Choroid plexus epithelial cell (primary cell): ENCODE measurements at places on chromosomes 5 and 9.

GRCh38 chr9:88750832-88751360 lies 215.9 kb downstream of the NXNL2 start:
- no peak for DNase-seq

GRCh38 chr9:126489581-126490213 lies 124.0 kb upstream of the LMX1B start:
- no peak for DNase-seq

- DNase-seq, result peak; percentile 5
Measured at GRCh38 chr5:174690271-174690670, 34.1 kb upstream of the MSX2 start.

DNA sequence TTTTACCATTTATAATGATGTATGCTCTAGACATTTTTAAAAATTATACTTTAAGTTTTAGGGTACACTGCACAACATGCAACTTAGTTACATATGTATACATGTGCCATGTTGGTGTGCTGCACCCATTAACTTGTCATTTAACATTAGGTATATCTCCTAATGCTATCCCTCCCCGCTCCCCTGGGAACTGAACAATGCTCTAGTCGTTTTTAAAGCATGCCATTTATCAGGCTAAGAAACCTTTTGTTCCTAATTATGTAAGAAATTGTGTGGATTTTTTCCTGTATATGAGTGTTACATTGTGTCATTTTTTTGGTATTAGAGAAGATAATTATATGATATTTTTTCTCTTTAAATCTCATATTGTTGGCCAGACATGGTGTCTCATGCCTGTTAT lies 72.8 kb upstream of the SGCD start:
- no peak for DNase-seq

DNA sequence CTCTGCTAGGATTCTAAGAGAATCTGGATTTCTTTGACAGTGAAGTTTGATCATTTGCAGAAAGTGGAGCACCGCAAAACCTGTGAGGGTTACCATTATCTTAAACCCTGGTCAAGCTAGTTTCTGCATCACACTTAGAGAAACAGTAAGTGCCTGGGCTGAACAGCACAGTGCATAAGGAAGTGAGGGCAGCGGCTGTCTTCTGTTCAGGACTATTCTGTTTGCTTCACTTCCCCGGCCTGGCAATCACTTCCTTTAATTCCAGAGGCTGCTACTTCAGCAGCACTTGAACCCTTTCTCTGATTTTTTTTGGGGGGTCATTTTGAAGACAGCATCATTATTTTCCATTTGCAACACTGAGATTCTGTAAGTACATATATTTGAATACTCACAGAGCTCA lies 32.0 kb downstream of the SEMA6A start:
- DNase-seq, result no peak

DNA sequence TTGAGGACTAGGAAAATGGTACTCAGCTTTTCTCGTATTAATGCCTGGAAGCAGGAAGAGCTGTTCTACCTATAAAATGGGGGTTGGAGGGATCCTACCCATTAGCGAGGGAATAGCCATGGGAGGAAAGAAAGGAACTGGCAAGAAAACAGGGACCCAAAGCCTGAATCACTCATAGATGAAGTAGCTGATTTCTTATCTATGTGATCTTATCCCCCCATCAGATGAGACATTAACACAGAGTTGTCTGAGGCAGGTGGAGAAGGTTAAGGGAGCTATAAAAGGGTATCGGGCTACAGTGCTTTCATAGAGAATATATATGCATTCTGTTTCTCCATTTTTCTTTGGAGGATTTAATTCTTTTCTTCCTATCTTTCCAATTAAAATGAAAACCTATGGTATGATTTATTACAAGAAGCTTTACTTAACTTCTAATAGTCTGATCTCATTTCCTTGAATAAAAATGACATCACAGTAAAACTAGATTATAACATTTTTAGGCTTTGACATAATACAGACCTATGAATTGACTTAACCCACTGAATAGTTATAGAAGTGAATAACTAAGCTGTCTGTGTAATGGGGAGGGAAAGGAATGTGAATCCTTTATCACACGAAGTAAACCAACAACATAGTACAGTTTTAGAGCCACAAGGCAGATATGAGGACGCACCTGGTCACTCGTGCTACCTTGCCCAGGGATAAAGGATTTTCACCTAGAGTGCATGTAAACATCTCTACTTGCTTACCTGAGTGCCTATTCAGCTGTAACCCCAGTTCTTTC lies 39.0 kb downstream of the IQGAP2 start:
- no peak for DNase-seq

- DNase-seq, result no peak
Measured at GRCh38 chr5:80931411-80931810, 28.8 kb upstream of the RASGRF2 start.

GRCh38 chr5:61609840-61610677 lies 278.0 kb downstream of the ZSWIM6 start:
- DNase-seq, result no peak

DNA sequence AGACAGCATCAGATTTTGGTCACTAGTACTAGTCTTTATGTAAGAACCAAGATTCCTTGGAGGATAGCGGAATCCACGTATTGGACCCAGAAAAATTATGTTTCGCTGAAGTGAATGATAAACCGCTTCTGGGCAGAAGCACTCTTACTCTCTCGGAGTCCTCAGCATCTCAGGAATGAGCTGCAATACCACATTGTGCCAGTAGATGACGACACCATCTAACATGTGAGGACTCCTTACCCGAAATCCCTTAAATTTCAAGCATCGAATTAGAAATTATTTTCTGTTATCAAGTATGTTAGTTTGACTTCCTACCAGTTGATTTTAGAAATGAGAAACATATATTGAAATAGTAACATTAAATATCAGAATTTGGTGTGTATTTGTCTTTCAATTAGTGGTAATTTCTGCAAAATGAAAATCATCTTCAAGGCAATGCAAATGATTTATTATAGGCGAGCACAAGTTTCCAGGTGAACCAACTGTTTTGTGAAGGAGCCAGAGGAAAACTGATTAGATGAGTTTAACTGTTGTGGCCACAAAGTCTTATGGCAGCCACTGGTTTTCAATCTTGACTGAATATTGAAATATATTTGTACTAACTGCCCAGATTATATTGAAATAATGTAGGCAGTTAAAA lies 66.0 kb upstream of the CAMK4 start:
- peak; percentile 93 for DNase-seq

GRCh38 chr9:12652973-12653372 lies 40.2 kb upstream of the TYRP1 start:
- no peak for DNase-seq

DNA sequence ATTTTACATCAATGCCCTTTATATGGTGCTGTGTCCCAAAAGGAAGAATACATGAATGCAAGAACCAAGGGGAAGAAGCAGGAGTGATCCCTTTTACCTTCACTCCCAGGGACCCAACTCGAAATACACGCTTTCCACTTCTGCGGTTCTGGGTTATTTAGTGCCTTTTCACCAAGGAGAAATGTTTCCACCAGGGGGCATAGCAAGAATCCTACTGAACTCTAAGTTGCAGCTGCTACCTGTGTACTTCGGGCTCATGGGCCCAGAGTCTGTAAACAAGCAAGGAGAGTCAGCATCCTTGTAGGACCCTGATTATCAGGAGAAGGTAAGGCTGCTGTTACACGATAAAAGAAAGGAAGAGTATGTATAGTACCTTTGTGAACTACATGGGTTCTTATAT lies 45.7 kb downstream of the DPYSL3 start:
- DNase-seq, result peak; percentile 83

- no peak for DNase-seq
Measured at GRCh38 chr9:26551971-26552370, 340.6 kb downstream of the CAAP1 start.

- peak; percentile 74 for DNase-seq
Measured at GRCh38 chr9:124110307-124110915, 98.8 kb downstream of the LHX2 start.

GRCh38 chr9:72257814-72258213 lies 107.2 kb downstream of the ZFAND5 start:
- no peak for DNase-seq

DNA sequence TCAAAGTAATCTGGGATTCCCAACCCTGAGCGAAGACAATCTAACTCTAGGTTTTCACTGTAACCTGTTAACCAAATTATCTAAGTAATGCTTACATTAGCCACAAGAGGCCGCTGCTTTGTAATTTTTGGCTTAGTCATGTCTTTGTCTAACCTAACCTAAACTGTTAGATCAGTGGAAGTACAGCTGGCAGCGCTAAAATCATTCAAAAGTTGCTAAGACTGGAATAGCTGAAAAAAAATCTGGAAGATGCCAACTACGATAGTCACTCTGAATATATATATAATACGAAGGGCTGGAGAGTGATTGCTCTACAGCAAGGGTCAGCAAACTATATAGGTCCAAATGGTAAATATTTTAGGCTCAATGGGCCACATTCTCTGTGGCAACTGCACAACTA lies 60.2 kb downstream of the FBXO38 start:
- peak; percentile 84 for DNase-seq

DNA sequence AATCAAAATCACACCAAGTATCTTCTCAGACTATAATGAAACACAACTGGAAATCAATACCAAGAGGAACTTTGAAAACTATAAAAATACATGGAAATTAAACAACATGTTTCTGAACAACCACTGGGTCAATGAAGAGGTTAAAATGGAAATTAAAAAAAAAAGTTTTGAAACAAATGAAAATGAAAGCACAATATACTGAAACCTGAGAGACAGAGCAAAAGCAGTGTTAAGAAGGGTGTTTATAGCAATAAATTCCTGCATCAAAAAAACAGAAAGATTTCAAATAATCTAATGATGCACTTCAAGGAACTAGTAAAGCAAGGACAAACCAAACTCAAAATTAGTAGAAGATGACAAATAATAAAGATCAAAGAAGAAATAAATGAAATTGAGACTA lies 92.0 kb downstream of the TMEM232 start:
- DNase-seq, result no peak

DNA sequence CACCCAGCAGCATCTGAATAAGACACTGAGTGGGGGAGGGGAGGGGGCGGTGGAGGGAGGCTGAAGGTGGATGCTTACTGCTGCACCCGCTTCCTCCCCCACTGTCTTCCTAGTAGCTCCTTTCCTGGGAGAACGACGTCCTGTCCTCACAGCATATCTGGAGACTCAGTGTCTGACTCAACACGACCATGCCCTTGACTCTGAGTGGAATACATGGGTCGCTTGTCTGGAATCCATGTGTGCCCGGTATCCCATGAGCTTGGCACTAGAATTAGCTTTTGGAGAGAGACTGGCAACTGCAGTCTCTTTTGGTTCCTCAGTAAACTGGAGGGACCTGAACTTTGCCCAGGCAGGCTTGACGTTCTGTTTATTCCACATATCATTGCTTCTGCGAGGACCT lies 125.4 kb upstream of the FAM120A start:
- DNase-seq, result no peak

- no peak for DNase-seq
Measured at GRCh38 chr5:109394806-109395205, 15.0 kb downstream of the PJA2 start.

GRCh38 chr9:130243015-130243881 lies 22.3 kb upstream of the HMCN2 start:
- peak; percentile 35 for DNase-seq

DNA sequence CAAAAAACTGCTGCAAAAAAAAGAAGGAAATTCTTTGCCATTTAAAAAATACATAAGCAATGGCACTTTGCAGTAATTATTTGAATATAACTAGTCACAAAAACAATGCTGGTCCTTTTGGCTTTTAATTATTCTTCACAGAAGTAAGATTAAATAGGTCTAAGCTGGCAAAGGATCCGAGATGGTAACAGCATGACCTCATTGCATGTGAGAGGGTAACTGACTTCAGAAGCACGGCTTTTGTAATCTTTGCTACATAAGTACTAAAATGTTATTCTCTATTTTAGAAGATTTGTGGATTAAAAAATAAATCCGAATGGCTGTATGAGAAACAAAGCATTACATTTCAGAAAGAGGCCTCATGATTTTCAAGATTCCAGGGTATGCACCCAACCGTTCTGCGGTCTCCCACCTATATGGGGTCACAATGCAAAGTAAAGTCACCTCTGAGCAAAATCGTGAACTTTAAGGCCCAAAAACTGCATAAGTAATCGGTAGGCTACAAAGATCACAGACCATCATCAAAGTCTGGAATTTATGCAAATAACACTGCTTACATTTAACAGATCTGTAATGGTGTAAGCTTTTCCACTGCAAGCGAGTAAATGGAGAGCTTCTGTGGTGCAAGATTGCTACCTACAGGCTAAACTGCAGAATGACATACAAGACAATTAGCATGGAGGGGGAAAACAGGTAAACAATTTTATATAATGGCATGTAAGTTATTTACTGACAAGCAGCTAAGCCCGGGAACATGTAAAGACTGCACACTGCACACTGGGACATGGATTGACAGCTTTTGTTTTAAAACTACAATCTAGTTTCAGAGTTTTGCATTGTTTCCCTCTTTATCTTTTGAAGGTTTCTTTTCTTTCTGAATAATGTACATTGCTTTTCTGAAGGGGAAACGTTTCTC lies 231.6 kb downstream of the SLF1 start:
- peak; percentile 88 for DNase-seq

- DNase-seq, result no peak
Measured at GRCh38 chr9:117719161-117719920, 15.1 kb downstream of the TLR4 start.

- DNase-seq, result peak; percentile 7
Measured at GRCh38 chr9:21507483-21507790, 25.3 kb upstream of the IFNE start.

- no peak for DNase-seq
Measured at GRCh38 chr5:33309068-33309467, 131.7 kb upstream of the TARS1 start.

DNA sequence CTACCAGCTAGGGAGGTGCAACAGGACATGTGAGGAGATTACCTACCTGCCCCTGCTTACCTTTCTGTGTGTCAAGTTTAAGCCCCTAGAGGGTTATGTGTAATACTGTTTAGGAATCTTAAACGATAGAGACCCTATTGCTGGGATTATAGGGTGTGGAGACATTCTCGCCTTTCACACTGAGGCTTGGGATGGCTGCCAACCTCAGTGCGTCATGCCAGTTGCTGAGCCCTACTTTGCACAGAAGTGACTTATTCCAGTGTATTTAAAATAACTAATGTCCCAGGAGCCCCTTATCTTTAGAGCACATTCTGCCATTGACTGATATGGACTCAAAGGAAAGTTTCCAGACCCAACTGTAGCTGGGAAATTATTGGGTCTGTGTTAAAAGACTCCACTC lies 76.6 kb upstream of the XPA start:
- peak; percentile 10 for DNase-seq

- no peak for DNase-seq
Measured at GRCh38 chr5:82601861-82602260, 323.7 kb upstream of the RPS23 start.

GRCh38 chr5:87411973-87412629 lies 629 bp downstream of the CCNH start:
- DNase-seq, result peak; percentile 62

- no peak for DNase-seq
Measured at GRCh38 chr9:8762479-8763085, 963.0 kb upstream of the DMAC1 start.

DNA sequence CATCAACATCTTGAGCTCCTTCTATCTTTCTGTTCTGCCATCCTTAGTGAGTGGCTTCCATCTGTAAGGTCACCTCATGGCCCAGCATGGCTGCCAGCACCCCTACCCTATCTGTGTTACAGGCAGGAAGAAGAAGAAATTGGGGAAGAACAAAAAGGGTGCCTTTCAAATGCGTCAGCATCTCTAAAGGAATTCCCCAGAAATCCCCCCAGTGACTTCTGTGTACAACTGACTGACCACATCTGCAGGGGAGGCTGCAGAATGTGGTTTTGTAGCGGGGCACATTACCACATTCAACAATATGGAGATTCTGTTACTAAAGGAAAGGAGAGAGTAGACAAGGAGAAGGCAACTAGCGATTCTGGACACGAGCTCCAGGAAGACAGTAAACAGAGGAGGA lies 40.1 kb downstream of the ALG2 start:
- peak; percentile 85 for DNase-seq
